Retinal pigment epithelial cell (primary cell): ENCODE measurements at places on chromosomes 16 and 17.

DNA sequence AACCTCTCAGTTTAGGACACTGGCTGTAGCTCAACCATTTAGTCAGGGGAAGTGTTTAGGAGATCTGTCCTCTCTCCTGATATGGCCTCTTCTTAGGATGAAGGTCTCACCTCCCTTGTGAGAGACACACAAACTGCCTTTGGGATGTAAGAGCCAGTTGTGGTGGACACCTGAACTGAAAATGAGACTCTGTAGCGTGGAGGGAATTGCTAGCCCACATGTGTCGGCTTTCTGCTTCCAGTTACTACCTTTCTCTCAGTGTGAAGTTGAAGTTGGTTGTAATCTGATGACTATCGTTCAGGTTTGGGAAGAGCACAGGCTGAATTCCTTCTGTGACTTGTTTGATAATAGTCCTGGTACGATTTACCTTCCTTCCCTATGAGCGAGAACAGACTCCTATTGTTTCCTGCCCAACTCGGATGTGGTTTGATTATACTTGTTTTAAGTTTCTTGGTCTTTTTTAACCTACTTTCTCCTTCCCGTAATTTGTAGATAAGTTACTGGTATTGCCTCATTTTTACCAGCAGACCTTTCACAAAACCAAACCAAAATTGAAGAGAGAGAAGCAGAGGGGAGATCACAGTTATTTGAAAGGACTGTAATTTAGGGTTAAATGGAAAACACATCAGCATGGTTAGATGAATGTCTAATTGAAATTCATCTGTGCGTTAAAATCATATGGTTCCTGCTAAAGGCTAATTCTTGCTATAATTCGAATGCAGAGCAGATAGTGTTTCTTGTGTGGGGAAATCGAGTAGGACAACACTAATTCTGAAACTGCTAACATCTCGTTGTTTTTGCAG, 43.2 kb downstream of the CLEC16A start:
- DNase-seq = no peak

GRCh38 chr16:67807148-67807682, 526 bp downstream of the TSNAXIP1 start:
- DNase-seq = no peak

DNA sequence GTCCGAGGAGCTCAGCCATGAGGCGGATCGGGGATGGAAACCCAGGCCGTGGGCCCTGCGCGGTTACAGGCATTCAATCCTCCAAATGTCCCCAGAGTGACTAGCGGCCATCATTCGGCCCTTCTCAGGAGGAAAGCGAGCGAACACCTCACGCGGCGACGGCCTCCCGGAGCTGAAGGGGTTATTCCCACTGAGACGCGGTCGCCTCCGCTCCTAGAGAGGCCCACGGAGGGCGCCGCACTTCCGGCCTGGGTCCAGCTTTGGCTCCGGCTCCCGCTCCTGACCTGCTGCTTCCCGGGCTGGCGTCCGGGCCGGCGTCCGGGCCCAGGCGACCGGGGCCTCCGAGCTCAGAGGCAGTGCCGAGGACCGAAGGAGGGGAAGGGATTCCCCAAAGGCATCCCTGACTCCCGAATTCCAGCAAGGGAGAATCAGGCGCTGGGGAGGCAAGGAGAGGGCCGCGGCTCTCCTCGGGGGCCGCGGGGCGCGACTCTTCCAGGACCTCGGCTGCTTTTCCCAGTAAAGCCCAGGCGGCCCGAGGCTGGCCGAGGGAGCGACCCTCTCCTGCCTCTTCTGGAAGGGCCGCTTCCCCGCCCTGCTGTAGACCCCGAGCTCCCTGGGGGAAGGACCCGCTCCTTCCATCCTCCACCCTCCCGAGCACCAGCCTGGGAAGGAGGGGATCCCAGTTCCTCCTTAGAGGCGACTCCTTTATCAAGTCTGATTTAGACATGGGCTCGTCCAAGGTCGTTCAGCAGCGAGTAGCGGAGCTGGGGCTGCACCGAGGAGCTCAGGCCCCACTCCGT, 18.6 kb upstream of the ZNF629 start:
- peak; percentile 36 for DNase-seq

DNA sequence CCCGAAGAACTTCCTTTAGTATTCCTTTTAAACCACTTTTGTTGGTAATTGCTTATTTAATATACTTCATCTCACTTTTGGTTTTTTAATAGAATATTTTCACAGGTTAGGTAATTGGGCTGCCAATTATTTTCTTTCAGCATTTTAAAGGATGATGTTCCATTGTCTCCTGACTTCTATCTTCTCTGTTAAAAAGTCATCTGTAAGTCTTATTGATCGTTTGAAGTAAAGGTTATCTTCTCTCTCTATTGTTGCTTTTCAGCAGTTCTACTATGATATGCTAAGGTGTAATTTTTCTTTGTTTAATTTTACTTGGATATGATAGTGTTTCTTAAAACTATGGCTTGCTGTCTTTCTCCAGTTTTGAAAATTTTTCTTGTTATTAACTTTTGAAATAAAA, 307.5 kb downstream of the MAP2K4 start:
- DNase-seq = no peak

GRCh38 chr17:72587156-72587555, 466.3 kb downstream of the SOX9 start:
- DNase-seq = no peak

DNA sequence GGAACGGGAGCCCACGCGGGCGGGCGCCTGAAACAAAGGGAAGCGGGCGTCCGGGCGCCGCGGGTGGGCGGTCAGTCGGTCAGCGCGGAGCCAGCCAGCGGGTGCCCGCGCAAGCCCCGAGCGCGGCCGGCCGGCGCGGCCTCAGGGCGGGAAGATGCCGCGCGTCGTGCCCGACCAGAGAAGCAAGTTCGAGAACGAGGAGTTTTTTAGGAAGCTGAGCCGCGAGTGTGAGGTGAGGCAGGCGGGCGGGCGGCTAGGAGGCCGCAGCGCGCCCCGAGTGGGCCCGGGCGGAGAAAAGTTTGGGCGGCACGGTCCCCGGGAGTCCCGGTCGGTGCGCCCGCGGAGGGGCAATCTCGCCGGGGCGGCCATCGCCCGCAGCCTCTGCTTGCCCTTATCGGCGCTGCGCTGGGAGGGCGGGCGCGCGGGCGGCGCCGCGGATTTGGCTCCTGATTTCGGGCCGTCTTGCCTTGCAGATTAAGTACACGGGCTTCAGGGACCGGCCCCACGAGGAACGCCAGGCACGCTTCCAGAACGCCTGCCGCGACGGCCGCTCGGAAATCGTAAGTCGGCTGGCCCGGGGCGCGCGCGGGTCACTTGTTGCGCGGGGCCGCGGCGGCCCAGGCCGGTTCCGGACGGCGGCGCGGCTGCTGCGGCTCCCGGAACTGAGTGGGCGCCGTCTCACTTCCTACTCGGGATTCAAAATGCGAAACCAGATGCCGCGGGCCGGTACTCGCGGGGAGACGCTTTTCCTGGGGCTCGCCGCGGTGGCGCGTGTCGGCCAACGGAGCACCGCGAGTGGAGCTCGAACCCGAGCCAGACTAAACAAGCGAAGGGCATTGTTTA, 526 bp downstream of the CBFB start:
- no peak for DNase-seq

DNA sequence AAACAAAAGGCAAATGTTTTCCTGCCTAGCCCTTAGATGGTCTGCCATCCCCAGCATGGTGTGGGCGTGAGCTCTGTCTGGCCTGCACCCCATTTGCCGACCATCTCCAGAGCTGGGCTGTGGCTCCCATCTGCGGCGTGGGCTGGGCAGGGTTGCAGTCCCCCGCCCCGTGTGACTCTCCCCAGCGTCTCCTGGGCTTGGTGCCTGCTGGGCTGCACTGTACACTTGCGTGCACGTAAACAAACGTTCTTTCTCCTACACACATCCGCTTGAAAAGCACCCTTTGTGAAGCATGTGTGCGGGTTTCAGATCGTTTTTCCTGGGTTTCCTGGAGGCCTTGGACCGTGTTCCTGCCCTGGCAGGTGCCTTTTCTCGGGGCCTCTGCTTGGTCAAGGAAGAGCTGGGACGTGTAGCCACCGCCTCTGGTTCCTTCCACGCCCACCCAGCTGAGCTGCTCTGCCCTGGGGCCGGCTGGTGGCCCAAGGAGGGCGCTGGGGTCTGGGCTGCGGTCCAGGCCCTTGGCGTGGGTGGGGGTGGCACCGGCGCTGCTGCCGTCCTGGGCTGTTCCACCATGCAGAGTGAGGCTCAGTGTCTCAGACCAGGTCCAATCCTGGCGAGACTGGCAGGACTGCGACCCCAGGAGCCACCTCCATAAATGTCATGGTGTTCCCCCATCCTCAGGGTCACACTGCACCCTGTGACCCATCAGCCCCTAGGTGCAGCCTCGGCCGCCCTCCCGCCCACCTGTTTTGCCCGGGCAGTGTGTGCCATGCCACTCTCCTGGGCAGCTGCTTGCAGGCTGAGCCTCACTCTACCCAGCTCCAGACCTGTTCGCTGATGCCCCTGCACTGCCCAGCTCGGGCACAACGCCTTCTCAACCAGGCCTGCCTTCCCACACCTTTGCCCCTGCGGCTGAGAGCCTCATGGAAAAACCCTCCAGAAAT, 9.9 kb upstream of the BAIAP3 start:
- no peak for DNase-seq

DNA sequence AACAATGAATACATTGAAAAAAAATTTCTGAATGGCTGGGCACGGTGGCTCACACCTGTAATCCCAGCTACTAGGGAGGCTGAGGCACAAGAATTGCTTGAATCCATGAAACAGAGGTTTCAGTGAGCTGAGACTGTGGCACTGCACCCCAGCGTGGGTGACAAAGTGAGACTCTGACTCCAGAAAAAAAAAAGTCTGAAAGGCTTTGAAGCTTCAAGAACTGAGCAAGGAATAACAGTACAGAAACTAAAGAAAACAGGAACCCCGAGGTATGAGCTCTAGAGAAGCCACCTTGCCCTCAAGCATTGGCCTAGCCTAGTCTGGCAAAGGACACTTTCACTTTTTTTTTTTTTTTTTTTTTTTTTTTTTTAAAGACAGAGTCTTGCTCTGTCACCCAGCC, 45.0 kb downstream of the TEX2 start:
- no peak for DNase-seq

GRCh38 chr16:21710938-21711337, 47.2 kb downstream of the OTOA start:
- no peak for DNase-seq

DNA sequence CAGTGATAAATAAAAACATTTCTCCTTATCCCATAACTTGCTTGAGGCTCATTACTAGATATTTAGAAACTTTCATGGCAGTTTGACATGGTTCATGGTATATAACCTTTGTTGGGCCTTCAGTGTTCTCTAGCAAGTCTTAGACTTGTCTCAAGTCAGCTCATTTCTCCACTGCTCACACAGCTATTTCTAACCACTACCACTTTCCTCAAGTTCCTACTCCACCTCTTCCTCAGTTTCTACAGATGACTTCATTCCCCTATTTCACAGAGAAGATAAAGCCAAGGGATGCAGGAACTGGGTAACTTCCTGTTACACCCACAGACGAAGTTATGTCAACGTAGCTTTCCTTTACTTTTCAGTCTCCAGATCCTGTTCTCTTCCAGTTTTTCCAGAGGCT, 23.2 kb downstream of the NLK start:
- no peak for DNase-seq

GRCh38 chr17:74542166-74542565, 3.7 kb downstream of the CD300C start:
- no peak for DNase-seq

DNA sequence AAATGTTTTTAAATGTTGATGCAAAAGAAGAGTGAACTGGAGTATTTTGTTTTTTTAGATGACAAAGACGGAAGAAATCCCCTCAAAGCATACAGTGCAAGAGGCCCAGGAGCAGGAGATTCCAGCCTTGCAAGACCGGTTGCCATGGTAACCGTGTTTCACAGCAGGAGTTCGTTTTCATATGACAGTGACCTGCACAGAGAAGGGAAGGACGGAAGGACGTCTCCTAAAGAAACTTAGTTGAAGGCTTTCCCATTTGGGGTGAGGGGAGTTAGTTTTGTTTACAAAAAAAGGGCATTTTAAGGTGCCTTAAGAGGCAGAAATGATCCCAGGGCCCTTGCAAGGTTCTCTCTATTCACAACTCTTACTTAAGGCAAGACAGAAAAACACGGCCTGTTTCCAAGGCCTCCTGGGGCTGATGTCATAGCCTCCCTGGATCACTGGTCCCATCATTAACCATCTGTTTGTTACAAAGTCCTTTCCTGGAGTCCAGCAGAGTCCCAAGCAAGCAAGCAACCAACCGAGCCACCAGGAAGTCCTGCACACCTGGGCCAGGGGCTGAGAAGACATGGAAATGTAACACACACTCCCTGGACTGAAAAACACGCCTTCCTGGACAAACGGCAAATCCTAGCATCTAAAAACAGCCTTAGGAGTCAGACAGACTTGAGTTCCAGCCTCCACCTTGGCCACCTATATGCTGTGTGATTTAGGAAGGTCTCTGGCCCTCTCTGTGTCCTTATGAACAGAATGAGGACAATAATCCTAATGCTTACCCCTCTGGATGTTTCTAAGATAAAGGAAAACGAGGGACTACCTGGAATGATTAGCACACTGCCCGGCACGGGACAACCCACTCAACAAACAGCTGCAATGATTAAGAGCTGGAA, 30.3 kb upstream of the RPH3AL start:
- peak; percentile 6 for DNase-seq

- no peak for DNase-seq
These were observed 650 bp downstream of the KIAA0753 start for GRCh38 chr17:6639586-6640535.

DNA sequence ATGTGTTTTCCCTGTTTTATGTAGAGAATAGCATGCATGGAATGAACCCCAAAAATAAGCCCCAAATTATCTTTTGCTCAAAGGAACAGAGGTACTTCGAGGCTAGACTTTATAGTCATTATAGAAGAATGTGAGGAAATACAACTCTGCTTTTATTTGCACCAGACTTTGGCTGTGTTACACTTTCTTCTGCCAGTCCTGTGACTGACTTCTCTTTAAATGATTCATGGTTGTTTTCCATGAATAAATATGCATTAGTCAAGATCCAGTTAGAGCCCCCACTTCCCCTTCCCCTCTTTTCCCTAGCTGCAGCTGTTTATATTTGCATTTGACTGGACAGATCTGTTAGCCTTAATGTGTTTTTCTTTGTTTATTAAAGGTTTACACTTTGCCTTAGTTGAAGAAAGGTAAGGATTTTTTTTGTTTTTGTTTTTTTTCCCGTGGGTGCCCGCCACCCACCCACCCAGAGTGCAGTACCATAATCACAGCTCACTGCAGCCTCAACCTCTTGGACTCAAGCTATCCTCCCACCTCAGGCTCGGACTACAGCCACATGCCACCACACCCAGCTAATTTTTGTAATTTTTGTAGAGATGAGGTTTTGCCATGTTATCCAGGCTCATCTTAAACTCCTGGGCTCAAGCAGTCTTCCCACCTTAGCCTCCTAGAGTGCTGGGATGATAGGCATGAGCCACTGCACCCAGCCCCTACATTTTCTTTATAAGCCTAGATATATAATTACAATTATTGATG, 152.6 kb downstream of the CYB561 start:
- peak; percentile 46 for DNase-seq

- DNase-seq = no peak
These were observed 54.6 kb downstream of the BMERB1 start for GRCh38 chr16:15489016-15489415.

DNA sequence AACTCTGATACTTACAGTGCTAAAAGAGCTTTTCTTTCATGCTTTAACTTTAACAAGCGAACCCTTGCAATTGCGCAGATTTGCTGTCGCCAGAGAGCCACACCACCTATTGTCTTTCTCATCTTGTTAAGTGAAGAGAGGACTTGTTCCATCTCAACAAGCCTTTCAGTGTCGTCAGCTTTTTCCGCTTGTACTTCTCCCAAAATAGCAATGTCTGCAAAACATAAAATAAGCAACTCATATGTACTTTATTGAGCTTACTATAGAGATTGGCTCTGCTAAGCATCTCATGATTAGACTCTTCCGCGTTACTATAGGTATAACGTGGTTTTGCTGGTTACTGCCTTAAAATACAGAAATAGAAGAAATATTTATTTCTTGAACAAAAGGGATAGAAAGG, 51.9 kb downstream of the ABCA8 start:
- no peak for DNase-seq

GRCh38 chr16:84700446-84701300, 873 bp downstream of the USP10 start:
- no peak for DNase-seq
